Gastrocnemius medialis (tissue), 4 donors: ENCODE measurements at places on chromosomes 3 and 15. TPM values are rescaled to one million over a fixed set of nuclear protein-coding genes. Genes with fewer than 3 reads are reported as not detected.
A peak's percentile ranks its signal among the peaks of the same experiment; 100 is the strongest.

DNA sequence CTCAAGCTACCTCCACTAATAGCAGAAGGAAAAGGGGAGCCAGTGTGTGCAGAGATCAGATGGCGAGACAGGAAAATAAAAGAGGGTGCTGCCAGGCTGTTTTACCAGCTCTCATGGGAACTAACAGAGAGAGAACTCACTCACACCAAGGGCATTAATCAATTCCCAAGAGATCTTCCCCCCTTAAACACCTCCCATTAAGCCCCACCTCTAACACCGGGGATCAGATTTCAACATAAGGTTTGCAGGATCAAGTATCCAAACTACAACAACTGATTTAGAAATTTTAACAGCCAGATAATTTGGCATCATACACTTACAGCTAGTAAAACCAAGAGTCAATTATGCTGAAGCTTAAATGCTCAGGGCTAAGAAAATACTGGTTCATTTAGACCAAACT, 18.9 kb downstream of the CD200 start:
- DNase-seq = no peak

- DNase-seq = no peak
Measured at GRCh38 chr3:85838921-85839320, 880.1 kb downstream of the CADM2 start.

- no peak for DNase-seq
Measured at GRCh38 chr15:31326875-31327668, 437 bp downstream of the KLF13 start.

DNA sequence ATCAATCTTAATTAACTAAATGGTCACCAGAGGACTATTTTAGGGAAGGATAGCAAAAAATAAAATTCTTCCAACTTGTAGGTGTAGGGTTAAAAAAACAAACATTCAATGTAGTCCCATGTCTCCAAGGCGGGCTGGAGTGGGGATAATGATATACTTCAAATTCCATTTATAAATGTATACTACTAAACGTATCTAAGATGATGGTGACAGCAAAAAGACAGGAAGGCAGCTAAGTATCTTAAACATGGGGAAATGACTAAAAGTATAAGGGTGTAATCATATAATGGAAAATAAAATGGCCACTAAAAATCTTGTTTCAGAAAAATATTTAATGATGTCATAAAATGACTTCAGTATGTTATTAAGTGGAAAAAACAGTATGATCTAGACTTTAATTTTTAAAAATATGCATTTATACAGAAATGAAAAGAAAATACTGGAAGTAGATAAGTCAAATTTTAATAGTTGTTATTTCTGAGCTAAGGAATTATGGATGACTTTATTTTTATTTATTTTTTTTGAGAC, 181.7 kb downstream of the SUCLG2 start:
- no peak for DNase-seq

- DNase-seq = no peak
Measured at GRCh38 chr15:32735989-32736700, 18.3 kb downstream of the GREM1 start.

DNA sequence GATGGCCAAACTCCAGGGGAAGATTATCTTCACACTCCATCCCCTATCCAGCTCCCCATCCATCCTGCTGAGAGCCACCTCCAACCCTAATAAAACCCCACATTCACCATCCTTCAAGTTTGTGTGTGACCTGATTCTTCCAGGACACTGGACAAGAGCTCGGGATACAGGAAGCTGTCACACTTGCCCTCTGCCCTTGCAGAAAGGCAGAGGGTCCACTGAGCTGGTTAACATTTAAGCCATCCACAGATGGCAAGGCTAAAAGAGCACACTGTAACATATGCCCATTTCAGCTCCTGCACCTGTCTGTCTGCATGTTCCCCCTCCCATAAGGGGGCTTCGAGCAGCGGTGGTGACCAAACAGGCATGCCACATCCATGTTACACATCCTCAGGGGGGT, 29.8 kb downstream of the SETMAR start:
- no peak for DNase-seq

DNA sequence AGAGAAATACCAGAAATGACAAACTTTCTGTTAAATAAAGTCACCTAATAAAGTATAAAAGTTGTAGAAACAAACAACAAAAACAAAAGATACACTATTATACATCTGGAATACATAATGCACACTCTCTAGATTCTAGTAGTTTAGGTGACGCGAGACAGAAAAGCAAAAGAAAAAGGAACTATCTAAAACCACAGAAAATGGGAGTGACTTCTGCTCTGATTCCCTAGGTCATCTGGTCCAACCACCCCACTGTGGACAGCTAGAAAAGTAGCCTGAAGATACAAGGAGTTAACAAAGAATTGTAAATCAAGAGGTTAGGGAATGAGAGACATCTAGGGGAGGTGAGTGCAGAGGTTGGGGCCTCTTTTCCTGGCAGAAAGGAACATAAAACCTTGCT, 39.1 kb downstream of the DHX36 start:
- DNase-seq = no peak

DNA sequence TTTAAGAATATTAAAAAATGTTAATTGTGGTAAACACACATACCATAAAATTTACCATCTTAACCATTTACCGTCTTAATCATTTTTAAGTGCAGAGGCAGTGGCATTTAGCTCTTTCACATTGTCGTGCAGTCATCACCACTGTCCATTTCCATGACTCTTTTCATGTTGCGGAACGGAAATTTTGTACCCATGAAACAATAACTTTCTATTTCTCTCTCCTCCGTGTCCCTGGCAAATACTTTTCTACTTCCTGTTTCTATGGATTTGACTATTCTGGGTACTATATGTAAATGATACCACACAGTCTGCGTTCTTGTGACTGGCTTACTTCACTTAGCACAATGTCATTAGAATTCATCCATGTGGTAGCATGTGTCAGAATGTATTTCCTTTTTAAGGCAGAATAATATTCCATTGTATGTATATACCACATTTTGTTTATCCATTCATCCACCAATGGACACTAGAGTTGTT, 27.9 kb downstream of the AKAP13 start:
- no peak for DNase-seq

DNA sequence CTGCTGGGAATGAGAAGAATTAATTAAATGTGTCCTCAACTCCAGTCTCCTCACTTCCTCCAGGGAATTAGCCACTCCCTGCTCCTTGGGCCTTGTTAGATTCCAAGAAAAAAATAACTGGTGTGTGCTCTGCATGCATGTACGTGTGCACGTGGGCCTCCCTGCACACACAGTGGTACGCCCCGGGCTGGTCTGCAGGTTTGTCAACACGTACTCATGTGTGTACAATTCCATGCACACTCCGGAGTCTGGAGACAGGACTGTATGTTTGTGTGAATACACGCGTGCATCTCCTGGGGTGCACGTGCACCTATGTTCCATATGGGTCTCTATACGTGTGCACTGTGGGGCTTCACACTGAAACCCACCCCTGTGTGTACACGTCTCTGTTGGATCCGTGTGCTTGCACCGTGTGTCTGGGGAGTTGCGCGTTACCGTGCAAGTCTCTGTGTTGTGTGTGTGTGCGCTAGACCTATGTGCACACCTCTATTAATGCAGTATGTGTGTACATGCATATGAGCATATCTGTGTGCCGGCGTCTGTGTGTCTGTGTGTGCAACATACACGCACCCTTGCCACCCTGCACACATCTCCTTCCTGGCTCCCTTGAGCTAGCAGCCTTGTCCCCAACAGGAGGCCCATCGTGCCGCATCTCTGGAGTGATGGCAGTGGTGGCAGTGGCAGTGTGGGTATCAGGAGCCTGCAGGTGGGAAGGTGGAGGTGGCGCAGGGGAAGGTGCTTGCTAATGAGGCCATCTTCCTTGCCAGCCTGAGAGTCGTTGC, 210.1 kb downstream of the TBC1D2B start:
- DNase-seq = no peak

DNA sequence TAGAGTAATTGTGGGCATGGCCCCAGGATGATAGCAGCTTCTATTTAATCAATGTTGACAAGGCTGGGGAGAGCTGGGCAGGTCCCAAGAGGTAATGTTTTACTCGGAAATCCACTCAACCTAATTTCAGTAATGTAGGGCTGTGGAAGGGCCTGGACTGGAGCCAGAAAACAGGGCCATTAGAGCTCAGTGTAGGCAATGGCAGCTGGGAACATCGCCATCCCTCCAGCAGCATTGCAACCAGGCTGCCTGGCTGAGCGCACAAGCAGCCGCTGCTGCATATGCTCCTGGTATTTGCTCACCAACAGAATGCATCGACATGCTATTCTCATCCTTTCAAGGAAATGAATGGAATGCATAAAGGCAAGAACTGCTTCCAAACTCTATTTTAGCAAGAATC, 90.0 kb downstream of the GAP43 start:
- DNase-seq = no peak

DNA sequence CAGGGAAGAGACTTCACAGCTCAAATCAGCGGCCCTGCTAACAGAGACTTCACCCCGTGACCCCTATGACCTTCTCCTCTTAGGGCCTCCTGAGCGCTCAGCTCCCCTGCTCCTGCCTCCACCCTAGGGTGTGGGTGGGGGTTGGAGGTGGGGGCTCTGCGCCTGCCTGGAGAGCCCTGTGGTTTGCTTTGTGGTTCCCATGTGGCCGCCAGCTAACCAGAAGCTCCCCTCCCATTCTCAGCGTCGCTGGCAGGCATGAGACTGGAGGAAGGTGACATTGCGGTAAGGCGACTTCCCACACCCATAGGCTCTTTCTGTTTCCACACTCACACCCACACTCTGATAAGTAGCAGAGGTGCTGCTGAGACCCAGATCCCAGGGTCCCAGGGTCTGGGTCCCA, 27.6 kb downstream of the XYLB start:
- no peak for DNase-seq

DNA sequence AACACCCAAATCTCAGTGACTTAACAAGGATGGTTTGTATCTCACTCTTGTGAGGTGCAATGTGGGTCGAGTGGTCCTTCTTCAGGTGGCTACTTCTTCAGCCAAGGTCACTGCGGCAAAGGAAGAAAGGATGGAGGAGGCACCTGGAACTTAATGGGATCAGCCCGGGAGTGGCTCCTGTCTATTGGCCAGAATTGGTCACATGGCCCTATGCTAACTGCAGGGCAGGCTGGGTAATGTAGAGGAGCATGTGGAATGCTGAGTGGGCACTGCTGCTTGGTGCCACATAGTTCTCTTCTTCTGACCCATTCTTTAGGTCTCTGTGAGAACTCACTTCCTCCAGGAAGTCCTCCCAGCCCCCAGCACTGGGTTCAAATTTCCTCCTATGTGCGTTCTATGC, 20.3 kb upstream of the FAM3D start:
- DNase-seq = no peak

- DNase-seq = no peak
Measured at GRCh38 chr3:171039674-171040073, 13.2 kb upstream of the SLC2A2 start.

GRCh38 chr15:47461652-47462141, 255.6 kb upstream of the SEMA6D start:
- no peak for DNase-seq

- no peak for DNase-seq
Measured at GRCh38 chr15:63698692-63699091, 101.5 kb downstream of the FBXL22 start.

DNA sequence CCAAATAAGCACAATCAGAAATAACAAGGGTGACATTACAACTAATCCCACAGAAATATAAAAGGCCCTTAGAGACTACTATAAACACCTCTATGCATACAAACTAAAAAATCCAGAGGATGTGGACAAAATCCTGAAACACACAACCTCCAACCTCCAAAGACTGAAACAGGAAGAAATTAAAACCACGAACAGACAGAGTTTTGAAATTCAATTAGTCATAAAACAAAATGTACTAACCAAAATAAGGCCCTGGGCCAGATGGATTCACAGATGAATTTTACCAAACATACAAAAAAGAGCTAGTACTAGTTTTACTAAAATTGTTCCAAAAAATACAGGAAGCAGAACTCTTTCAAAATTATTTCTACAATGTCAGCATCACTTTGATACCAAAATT, 1043.6 kb downstream of the DIPK2A start:
- DNase-seq = no peak

DNA sequence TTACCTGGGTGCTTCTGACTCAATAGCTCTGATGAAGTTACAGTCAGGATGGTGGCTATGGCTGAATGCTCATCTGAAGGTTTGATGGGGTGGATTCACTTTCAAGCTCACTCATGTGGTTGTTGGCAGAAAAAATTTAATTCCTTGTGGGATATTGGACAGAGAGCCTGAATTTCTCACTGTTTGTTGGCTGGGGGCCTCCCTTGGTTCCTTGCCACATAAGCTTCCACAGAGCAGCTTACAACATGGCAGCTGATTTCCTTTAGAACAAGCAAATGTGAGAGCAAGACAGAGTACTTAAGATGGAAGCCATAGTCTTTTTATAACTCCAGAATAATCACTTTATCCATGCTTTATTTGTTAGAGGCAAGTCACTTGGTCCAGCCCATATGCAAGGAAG, 150.6 kb downstream of the PPM1L start:
- DNase-seq = no peak

DNA sequence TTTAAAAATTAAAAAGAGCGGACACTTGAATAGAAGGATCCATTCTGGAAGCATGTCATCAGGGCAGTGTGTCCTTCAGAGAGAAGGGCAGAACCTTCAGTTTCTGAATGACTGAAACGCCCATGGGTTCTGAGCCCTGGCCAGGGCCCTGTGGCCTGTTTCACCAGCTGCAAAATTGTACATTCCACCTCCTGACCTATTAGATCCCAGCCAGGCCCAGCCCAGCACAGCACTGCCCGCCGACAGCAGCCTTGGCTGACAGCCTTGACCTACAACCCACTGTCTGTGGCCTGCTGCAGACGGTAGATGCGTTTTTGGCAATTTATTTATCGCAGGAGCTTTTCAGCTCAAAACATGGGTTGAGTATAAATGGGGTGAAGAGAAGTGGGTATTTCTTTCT, 5.9 kb upstream of the POLG start:
- no peak for DNase-seq

- no peak for DNase-seq
Measured at GRCh38 chr15:76951220-76951619, 19.7 kb downstream of the RCN2 start.

- DNase-seq = no peak
Measured at GRCh38 chr15:64596701-64597476, 136.5 kb downstream of the ZNF609 start.

DNA sequence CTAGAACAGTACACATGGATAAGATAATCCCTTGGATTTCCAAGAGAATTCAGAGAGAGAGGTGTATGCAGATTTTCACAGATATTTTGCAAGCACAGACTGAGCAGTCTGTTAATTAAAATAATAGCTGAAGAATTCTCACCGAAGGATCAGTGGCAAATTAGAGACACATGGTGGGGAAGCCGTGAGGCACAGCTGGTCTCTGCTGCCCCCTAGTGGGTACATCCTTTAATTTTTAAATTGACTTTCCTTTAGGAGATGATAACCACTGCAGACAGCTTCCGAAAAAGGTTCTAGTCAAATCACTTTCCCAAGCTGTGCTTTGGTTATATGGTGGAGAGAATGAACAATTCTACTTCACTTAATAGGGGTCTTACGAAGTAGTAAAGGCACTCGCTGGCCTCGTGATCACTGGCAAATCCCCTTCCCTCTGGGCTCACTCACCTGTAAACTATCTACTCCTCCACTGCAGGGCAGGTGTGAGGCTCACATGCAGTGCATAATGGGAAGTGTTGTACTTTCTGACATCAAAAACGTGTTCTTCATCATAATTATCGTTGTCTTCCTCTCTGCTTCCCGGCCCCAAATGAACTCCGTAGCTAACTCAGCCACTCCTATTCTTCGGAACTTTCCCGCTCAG, 19.5 kb downstream of the MESD start:
- DNase-seq = peak; percentile 33

Gene CCR8
- total RNA-seq = not detected

Gene PCSK6
- total RNA-seq = 16.2 TPM

Gene EFHB
- not detected for total RNA-seq

Gene PLSCR4
- 6.6 TPM for total RNA-seq

Gene MYO5C
- total RNA-seq = 2.6 TPM
